ENCODE measurements at places on chromosomes 3 and 15.

GRCh38 chr3:177906126-177906511, 630.1 kb upstream of the KCNMB2 start:
- DNase-seq: no peak

DNA sequence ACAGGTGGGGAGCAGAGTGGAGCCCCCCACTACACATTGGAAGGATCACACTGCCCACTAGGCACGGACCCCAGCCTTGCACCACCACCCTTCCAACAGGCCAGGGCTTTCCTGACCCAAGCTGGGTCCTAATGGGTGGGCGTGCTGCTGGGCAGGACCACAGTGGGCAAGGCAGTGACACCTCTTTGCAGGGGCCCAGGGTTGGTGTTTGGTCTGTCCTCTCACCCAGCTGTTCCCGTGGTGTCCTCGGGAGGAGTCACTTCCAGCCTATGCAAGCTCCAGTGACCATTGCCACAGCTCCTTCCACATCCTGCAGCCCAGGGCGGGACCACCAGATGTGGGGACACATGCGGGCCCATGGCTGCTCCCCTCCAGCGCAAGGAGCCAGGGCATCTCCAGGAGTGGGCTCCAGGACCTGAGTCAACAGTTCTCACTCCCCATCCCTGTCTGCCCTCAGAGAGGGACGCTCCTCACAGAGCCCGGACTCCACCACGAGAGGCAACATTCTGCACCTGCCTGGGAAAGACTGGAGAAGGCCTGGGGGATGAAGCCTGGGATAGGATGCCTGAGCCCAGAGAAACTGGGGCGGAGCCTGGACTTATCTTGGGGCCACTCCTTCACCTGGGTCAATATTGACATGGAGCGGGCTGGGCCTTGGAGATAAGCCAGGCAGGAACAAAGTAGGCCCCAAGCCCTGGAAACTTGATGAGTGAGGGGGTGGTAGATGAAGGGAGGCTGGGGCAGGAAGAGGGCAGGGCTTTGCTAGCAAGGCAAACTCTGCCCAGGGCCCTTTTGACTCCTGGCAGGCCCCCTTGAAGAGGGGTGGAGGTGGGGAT, 3.9 kb upstream of the VILL start:
- no peak for DNase-seq

- DNase-seq: no peak
Observed at GRCh38 chr3:10515396-10515795, 10.0 kb upstream of the ATP2B2 start.

GRCh38 chr3:40681658-40682055, 156.9 kb downstream of the ZNF621 start:
- DNase-seq: no peak

DNA sequence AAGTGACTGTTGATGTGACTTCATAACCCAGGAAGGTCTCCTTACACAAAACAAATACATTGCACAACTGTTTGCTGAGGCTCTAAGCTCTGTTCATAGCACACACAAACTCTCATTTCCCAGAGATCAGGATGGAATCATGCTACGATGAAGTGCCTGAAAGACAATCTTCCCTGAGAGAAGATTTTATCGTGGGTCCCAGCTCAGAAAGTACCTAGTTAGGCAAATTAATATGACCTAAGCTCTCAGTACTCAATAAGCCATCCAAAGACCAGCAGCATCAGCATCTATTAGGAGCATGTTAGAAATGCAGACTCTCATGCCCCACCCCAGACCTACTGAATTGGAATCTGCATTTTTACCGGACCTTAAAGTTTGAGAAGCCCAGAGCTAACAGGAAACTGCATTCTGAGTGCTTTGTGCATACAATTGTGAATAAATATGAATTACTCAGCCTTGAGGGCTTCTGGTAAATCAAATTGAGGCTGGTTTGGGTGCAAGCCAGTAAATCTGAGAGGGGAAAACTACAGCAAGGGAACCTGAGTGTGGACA, 161.5 kb upstream of the C2CD4B start:
- DNase-seq: no peak

- DNase-seq: no peak
Observed at GRCh38 chr15:82999426-82999825, 12.0 kb downstream of the C15orf40 start.

Data from thoracic aorta (tissue), 2 donors.